ENCODE measurements at places on chromosomes 6 and 20.

DNA sequence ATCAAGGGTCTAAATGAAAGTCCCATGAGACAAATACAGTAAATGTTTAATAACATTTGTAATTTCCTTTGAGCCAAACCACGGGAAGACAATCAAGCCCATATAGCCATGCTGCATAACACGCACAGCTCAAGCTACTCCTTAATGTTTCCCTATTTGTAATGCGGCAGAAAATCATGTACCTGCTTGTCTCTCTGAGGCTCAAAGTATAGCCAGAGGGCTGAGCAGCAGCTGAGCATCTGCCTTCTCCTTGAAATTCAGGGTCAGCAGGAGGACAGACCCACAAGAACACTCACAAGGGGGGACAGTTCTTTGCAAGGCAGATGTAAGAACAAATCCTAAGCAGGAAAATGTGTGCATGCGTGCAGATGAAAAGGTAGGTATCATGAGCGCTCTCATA lies 45.8 kb upstream of the JARID2 start:
- DNase-seq, result no peak

- DNase-seq, result no peak
Observed at GRCh38 chr6:107827541-107827940, 3.4 kb upstream of the SCML4 start.

GRCh38 chr20:32828029-32828680 lies 8.4 kb downstream of the MAPRE1 start:
- no peak for DNase-seq

GRCh38 chr20:10927936-10928840 lies 254.4 kb upstream of the JAG1 start:
- DNase-seq, result no peak

- DNase-seq, result no peak
Observed at GRCh38 chr6:8137529-8137939, 35.2 kb upstream of the EEF1E1 start.

DNA sequence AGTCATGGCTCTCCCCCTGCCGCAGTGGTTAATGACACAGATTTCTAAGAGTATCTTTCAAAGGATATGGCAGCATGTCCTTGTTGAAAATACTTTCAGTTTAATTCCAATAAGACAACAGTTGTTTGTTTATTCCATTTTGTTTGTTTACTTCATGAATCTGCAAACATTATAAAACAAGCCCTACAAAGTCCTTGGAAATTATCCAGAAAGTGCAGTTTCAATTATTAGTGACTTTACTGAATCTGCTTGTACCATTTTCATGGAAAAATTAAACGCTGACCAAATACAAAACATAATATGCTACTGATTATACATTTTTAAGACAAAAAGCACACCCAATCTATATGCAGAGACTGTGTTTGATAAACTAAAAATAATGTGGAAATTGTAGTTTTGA lies 3.3 kb downstream of the HEY2 start:
- DNase-seq, result no peak

- DNase-seq, result no peak
Observed at GRCh38 chr6:153790876-153791473, 248.1 kb upstream of the OPRM1 start.

DNA sequence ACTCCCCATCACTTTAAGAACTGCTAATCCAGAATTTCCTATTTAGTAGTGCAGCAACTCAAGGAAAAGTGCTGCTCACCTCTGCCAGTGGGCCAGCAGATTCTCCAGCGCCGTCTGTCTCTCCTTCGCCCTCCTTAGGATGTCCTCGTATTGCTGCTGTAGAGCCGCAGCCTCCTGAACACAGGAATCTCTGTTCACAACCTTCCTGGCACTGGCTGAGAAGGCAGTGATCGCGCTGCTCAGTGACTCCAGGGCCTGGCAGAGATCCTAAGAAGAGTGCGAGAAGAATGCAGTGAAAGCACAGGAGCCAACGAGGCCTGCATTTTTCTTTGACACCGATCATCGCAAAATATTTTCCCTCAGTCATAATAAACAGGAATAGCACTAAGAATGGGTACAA lies 209.0 kb downstream of the SYNE1 start:
- DNase-seq, result no peak

- DNase-seq, result no peak
Observed at GRCh38 chr6:3867641-3868502, 18.7 kb downstream of the FAM50B start.

- DNase-seq, result no peak
Observed at GRCh38 chr6:48280035-48280620, 169.1 kb upstream of the PTCHD4 start.

DNA sequence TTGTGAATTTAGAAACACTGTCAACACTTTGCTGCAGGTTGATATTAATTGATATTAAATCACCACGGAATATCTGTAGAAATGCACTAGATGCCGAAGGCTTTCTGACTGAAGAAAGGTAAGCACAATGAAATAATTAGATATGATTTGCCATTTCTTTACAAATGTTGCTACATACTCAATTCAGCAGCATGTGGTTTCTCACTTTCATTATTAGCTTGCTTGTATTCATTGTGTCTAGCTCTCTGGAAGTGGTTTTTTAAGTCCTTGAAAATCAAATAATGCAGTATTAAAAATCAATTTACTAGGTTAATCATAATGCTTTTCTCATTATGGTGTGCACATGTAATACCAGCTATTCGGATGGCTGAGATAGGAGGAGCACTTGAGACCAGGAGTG lies 231.3 kb upstream of the MARCKS start:
- no peak for DNase-seq

DNA sequence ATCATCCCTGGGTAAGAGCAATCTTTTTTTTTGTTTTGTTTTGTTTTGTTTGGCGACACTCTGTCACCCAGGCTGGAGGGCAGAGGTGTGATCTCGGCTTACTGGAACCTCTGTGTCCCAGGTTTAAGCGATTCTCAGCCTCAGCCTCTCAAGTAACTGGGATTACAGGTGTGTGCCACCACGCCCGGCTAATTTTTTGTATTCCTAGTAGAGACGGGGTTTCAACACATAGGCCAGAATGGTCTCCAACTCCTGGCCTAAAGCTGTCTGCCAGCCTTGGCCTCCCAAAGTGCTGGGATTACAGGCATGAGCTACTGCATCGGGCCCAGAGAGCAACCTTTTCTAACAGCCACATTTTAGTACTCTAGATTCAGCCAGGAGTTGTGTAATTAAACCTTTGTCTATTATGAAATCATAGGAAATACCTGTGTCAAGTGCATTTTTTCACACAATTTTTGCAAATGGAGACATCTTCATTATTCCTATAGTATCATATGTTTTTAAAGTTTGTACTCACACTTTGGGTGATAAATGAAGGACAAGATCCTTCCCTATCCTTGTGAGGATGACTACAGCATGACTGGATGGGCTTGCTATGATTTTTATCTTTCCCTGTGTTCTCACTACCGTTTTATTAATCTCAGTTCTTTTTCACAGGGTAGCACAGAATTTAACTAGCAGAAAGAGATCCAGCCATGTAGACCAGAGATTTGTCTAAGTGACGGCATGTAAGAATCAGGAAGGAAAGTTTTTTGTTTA lies 82.6 kb downstream of the OR2B2 start:
- DNase-seq, result no peak

GRCh38 chr6:152267967-152268845 lies 369.0 kb downstream of the SYNE1 start:
- DNase-seq, result no peak

- DNase-seq, result no peak
Observed at GRCh38 chr6:50007819-50008218, 14.0 kb downstream of the DEFB110 start.

DNA sequence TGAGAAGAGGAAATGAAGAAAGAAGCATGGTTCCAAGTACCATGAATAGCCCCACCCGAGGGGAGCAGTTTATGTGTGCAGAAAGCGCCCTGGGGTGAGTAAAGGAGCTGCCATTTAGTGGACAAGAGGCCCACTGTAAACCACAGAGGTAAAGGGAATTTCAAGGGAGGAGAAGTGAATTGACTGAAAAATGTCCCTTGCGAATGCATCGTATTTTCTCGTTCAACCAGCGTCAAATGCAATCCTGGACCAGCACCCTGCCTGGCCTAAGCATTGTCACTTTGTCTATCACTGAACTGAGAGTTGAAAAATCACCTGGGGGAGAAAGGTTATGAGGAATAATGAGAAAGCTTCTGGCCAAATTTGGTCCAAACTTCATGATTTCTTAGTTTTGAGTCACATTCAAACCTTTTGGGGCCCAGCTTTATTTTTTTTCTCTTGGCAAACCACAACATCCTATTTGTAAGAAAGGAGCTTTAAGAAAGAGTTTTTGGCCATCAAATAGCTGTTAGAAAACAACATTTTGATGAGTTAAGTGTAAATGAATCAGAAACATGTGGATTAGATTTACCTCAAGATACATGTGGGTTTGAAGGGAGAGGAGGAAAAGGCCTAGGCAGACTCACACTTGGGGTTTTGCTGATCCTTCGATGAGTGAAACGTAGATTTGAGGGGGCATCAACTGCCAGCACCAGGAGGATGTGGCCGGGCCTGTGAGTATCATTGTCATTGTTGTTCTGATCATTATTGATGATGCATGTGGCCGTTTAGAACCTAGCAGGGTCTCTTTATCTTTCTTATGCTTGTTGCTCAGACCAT lies 214.0 kb downstream of the CLIC5 start:
- DNase-seq, result no peak

DNA sequence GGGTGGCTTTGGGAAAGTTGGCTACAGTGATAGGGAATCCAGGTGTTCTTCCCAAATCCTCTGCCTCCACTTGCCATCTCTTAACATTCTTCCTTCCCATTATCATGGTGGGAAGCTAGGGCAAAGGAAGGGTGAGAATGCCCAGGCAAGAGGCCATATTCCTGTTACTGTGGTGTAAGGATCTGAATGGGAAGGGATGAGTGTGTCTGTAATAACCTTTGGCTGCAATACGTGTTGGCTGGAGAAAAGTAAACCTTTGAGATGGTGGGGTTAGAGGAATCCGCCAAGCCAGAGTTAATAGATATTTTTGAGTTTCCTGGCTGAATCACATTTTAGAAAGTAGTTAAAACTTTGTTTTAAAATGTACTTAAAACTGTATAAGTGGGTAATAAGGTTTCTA lies 45.9 kb downstream of the RNF144B start:
- DNase-seq, result no peak

Data from activated CD4-positive, CD25-positive, alpha-beta regulatory T cell (primary cell).